ENCODE measurements at places on chromosomes 1 and 21. TPM values are rescaled to one million over a fixed set of nuclear protein-coding genes. Genes with fewer than 3 reads are reported as not detected.

Gene CD2
- not detected for total RNA-seq

Gene LORICRIN
- not detected for total RNA-seq

Gene RIPK4
- total RNA-seq: under 0.01 TPM

Gene VASH2
- total RNA-seq: 3.1 TPM

Gene WNT2B
- 0.74 TPM for total RNA-seq

Gene DNAJC28
- total RNA-seq: 1.5 TPM

Gene HSD11B1
- 20.5 TPM for total RNA-seq

Gene ELF3
- total RNA-seq: 0.17 TPM

Gene ACTL8
- total RNA-seq: 0.30 TPM

Gene E2F2
- total RNA-seq: 3.3 TPM

Gene EPHB2
- total RNA-seq: 12.4 TPM

Gene HENMT1
- 3.4 TPM for total RNA-seq

Gene DIRAS3
- total RNA-seq: 3.2 TPM

Gene CCDC181
- 2.9 TPM for total RNA-seq

Gene S100A3
- 11.6 TPM for total RNA-seq

Gene TLR5
- not detected for total RNA-seq

Gene CELA3A
- not detected for total RNA-seq

Gene G0S2
- total RNA-seq: 63.6 TPM

Gene TDRD10
- not detected for total RNA-seq

Gene EXTL1
- 0.30 TPM for total RNA-seq

Gene PLPP3
- 29.3 TPM for total RNA-seq

Gene SMIM1
- 10.9 TPM for total RNA-seq

Gene ADAMTS4
- 3.6 TPM for total RNA-seq

Gene SELL
- total RNA-seq: not detected

Gene CAPN8
- not detected for total RNA-seq

Gene CBS
- total RNA-seq: 54.0 TPM
